DMS 273 treated with DMSO at 0.1 percent for 48 hours (cell line): ENCODE measurements at places on chromosomes 7 and 10.
A peak's percentile ranks its signal among the peaks of the same experiment; 100 is the strongest.

DNA sequence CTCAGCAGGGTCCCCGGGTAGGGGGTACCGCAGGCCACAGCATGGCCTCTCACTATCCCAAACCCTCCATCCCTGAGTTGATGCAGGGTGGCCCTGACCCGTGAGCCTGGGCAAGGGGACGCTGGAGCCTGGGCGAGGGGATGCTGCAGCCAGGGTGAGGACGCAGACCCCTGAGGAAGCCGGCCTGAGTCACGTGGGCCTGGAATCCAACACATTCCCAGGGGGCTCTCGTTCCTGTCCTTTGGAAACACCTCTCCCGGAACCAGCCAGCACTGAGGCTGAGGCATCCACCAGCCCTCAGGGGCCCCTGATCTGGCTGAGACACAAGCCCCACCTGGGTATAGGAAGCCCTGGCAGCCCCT lies 61.5 kb upstream of the NKX6-2 start:
- no peak for DNase-seq

GRCh38 chr7:104963991-104964385 lies 50.0 kb upstream of the KMT2E start:
- no peak for DNase-seq

DNA sequence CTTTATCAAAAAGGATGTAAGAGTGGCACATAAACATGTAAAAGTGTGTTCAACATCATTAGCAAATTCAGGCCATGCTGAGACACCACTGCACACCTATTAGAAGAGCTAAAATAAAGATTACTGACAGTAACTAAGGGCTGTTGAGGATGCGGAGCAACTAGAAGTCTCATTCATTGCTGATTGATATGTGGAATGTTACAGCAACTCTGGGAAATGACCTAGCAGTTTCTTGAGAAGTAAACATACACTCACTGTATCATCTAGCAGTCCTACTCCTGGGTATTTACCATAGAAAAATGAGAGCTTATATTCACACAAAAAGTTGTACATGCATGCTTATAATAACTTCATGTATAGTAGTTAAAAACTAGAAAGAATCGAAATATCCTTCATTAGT lies 77.3 kb downstream of the CCSER2 start:
- no peak for DNase-seq

DNA sequence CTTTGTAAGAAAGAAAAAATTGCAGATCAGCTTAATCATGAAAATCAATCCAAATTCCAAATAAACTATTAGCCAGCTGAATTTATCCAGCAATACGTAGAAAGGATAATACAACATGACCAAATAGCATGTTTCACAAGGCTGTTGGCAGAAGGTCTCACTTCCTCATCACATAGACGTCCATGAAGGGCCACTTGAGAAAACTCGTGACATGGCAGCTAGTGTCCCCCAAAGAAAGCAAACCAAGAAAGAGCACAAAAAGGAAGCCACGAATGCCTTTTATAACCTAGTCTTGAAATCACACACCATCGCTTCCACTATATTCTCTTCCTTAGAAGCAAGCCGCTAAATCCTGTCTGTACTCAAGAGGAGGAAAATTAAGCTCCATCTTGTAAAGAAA lies 105.6 kb upstream of the NRBF2 start:
- no peak for DNase-seq

DNA sequence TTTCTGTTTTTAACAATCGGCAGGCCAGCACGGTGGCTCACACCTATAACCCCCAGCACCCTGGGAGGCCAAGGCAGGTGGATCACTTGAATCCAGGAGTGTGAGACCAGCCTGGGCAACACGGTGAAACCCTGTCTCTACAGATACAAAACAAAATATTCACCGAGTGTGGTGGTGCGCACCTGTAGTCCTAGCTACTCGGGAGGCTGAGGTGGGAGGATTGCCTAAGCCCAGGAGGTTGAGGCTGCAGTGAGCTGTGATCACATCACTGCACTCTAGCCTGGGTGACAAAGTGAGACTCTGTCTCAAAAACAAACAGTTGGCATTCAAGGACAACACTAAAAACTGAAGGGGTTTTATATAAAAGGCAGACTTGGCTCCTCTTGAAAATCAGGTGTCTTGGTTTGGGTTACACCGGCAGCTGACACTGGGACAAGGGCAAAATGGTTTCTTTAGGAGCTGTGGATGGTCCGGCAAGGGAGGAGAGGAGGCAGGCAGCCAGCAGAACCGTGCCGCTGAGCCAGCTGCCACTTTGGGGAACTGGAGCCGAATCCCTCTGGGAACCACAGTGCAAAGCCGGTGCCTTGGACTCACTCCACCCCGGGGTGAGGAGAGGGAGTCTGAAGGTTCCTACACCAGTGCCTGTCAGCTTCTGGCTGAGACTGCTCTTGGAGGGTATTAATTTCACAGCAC lies 52.6 kb downstream of the CHST3 start:
- DNase-seq = peak; percentile 10

DNA sequence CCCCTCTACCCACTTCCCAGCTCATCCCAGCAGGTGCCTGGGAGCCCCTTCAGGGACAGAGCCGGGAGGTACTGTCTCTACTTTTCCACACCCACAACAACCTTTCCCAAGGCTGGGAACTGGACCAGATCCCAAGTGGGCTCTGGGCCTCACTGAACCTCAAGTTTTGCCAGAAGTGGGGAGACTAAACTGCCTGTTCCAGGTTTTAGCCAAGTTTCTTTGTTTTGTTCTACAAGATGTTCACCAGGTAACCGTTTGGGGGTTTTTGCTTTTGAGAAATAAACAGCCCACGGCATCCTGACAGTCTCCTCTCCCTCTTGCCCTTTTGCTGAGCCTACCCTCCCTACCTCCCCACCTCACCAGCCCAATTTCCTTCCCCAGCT lies 10.6 kb upstream of the EMX2 start:
- no peak for DNase-seq

GRCh38 chr7:65827366-65827765 lies 45.5 kb upstream of the VKORC1L1 start:
- no peak for DNase-seq

- no peak for DNase-seq
These were observed 50.6 kb downstream of the MGMT start for GRCh38 chr10:129517680-129518057.

DNA sequence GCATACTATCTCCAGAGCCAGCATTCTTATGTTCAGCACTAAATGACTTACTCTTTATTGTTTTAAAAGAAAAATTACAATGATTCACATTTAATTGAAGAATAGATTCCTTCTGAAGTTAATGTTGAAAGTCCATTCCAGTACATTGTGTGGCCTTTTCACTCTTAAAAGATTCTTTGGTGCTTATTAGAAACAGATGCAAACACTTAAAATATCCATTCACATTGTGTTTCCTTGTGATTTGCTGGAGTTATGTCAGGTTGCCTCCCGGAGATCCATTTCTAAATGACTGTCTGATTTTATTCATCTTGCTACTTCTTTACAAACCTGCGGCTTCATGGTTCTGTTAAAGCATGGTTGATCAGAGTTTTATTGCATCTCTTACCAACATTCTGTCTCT lies 152.8 kb downstream of the FOXP2 start:
- DNase-seq = no peak

GRCh38 chr7:151062399-151063211 lies 3.2 kb downstream of the SLC4A2 start:
- no peak for DNase-seq

DNA sequence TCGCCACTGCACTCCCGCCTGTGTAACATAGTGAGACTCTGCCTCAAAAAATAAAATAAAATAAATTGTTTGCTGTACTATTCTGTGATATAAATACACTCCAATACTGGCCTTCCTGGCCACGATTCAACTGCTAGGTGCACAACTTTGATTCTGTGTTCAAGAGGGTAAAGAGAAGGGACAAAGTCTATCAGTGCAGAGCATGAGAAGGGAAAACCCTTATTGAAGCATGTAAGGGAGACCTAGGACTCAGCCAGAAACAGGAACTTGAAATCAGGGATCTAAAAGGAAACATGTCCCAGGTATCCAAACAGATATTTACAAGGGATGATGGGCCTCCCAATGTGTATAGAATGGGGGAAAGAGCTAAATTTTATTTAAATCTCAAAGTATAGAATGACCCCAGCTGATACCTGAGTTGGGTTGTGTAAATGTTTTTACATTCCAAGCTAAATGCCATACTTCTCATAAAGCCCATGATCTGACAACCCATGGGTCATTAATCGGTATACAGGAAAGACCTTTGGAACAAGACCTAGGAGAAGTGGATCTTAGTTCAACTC lies 9.0 kb upstream of the KBTBD2 start:
- no peak for DNase-seq

GRCh38 chr7:66356277-66356721 lies 151.2 kb downstream of the TPST1 start:
- DNase-seq = no peak

- DNase-seq = no peak
These were observed 1.2 kb downstream of the MACROH2A2 start for GRCh38 chr10:70053841-70054288.

DNA sequence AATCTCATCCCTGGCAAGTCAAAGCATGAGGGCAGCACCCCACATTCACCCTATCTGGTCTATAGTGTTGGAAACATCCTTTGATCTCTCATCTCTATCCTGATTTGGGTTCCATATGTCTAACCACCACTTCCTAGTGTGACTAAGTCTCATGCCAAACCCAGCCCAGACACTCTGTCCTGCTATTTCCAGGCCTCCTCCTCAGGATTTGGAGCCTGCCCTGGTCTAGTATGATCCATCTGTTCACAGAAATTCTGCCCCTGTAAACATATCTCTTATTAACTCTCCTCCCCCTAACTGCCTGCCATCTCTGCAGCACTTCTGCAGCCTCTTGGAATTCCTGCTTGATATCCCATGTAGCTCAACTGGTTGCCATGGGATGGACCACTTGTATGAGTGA lies 320.9 kb upstream of the IMMP2L start:
- peak; percentile 66 for DNase-seq

DNA sequence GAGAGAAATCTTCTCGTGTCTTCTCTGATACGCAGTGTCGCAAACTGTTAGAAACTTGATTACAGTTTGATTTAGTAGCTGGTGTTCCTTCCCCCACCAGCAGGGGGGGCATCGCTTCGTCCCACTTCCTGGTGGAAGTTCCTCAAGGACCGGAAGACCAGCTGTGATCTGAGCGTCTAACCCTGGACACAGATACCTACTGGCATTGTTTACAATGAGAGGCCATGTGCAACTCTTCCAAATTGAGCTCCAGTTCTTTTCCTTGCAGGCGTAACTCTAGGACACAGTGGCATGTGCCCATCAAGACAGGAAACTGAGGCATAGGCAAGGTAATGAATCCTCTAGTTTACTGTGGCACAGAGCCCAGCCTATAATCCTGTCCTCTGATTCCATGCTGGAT lies 219.0 kb downstream of the CCDC3 start:
- no peak for DNase-seq

GRCh38 chr10:111338805-111339204 lies 262.0 kb downstream of the ADRA2A start:
- no peak for DNase-seq

DNA sequence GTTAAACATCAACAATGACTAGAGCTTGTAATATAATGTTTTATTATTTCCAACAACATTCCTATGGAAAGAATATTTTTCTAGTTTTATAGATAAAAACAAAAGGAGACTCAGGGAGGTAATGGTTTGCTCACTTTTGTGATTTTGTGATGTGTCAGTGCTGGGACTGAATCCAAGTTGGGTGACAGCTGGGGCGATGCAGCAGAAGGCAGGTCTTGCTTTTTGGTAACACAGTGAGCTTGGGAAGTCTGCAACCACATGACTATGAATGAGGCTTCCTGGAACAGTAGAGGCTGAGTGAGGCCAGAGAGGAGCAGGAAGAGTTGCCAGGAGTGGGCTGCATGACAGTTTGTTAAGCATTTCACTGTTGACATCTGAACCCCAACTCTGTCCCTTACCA lies 4.9 kb upstream of the YKT6 start:
- peak; percentile 78 for DNase-seq

DNA sequence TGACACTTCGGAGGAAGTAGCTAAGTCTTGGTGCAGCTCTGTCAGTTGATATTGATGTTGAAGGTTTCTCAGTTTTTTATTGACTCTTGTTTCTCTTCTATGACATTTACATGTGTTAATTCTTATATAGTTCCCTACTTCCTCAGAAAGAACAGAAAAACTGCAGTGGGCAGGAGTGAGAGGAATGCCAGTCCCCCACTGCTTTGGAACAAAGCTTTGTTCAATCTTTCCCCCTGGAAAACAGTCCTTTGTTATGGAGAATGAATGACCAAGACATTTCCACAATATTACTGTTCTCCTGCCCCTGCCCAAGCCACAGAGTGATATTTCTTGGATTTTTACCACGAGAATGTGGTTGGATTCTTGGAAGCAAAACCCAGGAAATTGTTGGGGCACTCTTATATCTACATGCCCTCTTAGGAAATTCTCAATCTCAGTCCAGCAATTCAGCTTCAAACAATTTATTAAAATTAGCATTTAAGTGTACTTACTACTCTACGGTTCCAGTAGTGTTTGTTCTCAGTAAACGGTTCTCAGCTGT lies 258.0 kb upstream of the KCND2 start:
- DNase-seq = no peak

- DNase-seq = no peak
These were observed 19.3 kb downstream of the MYO1G start for GRCh38 chr7:44959433-44959951.

DNA sequence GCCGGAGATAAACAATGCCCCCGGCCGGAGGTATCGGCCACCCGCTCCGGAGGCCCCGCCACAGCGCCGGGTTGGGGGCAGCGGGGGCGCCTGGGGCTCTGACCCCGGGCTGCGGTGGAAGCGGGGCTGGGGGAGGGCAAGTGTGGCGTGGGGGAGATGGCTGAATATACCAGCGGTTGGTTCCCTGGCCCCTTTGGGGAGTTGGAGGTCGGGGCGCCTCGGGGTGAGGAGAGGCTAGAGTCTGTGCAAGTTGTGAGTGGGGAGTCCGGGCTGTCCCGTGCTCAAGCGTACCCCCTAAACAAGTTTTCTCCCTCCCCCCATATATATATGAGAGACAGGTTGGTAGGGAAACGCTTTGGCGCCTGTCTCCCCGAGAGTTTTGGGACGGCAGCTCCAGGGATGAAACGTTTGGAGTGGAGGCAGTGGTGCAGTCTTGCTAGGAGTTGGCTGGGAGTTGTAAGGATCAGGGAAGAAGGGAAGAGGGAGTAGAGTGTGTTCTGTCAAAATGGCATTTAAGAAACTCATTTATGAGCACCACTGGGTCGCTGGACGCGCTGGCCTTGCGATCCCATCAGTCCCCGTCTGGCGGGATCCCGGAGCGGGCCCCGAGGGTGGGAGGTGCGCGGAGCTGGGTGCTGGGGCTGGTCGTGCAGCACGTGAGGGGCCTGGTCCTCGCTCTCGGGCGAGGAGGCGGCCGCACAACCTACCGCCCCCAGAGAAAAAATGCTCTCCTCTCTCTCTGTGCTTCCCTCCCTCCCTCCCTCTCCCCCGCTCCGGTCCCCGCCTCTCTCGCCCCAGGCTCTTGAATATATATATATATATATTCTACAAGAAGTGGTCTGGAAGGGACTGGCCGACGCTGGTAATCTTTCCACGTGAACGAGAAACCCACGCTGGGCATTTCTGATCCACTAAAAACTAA lies 1.1 kb downstream of the TET1 start:
- DNase-seq = no peak

GRCh38 chr7:69878015-69878414 lies 279.7 kb downstream of the AUTS2 start:
- DNase-seq = no peak
